GM12865 (cell line): ENCODE measurements at places on chromosomes 5 and 9.

- peak; percentile 9 for DNase-seq
Measured at GRCh38 chr5:169426784-169427183, 125.8 kb upstream of the SLIT3 start.

DNA sequence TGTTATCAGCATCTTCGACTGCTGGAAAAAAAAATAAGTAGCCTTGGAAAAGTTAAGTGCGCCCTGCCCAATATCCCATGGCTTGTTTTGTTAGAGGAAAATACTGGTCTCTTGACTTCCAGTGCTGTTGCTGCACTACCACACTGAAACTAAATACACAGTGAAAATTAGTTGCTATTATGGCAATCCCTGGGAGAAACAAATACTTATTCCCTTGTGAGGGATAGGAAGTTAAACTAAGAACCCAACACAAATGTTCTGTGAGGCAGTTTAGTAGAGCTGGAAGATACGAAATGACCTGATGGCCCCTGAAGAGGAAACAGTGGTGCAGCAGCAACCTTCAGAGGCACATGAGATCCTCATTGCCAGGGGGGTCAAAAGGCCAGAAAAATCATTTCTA, 164.0 kb downstream of the ARL15 start:
- DNase-seq, result no peak

- no peak for DNase-seq
Measured at GRCh38 chr9:133002147-133003070, 23.9 kb downstream of the GFI1B start.

DNA sequence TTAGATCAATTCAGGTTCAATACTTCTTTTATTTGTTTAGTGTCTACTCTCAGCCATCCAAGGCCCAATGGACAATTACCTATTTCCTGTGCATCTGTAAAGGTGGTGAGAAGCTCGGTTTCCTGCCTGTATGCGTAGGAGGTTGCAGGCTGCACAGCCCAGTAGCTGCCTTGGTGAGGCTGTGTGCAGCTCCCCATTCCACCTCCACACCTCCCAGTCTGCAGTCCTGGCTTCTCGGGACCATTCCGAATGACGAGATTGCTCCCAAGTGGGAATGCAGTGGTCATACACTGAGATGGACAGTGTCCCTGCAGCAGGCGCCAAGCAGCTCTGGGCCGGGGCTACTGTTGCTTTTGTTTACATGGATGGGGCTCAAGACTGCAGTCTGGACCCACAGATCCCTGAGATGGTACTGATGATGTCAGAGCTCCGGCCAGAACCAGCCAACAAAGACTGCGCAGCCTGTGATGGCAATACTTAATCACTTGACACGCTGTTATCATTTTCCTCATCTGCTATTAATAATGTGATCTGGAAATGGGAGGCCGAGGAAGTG, 206.1 kb upstream of the IRX1 start:
- no peak for DNase-seq
